ENCODE measurements at places on chromosomes 3 and 15.

DNA sequence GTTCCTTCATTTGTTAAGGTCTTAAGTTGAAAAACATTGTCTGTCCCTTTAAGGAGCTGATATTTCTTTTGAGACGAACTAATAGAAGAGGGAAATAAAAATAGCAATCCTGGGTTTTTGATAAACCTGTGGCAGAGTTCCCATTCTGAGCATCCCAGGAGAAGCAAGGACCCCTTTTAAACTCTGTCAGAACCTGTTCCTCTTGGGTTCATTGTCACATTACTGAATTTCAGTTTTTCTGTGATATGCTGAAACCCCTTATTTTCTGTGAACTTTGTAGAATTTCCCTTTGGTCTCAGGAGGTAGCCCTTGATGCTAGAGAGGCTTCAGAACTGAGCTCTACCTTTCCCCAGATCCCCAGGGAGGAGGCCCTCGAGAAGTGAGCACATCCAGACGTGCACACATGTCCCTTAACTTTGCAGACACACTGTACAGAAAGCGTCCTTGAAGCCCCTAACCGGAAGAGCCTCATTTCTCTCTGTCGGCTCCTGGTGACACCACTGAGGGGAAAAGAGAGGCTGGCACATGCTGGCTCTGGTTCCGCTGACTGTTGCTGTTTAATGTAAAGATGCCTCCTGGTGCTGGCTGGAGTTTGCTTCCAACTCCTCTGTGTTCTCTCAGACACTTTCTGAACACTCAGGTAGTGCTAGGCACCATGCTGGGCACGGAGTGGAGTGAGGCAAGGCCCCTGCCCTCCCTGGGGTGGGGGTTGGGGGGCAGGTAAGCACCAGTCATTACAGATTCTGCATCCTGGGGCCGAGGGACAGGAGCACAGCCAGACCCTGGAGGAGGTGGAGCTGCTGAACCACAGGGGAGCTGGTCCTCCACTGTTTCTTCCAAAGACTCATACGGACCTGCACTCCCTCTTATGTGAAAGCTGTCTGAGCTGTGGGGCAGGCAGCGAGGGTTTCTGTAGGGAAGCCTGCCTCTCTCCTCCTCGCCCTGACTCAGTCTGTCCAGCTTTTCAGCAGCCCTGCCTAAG lies 77.5 kb downstream of the CHDH start:
- DNase-seq, result no peak

- DNase-seq, result no peak
Observed at GRCh38 chr3:196737655-196738054, 2.0 kb upstream of the PAK2 start.

GRCh38 chr3:1700650-1701049 lies 398.0 kb upstream of the CNTN4 start:
- DNase-seq, result no peak

DNA sequence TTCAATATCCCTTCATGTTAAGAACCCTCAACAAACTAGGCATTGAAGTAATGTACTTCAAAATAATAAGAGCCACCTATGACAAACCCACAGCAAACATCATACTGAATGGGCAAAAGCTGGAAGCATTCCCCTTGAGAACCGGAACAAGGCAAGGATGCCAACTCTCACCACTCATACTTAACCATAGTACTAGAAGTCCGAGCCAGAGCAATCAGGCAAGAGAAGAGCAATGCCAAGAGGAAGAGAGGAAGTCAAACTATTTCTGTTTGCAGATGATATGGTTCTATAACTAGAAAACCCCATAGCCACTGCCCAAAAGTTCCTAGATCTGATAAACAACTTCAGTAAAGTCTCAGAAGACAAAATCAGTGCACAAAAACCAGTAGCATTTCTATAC lies 161.9 kb downstream of the UBE2E2 start:
- no peak for DNase-seq

GRCh38 chr3:57605683-57606082 lies 8.5 kb upstream of the ARF4 start:
- no peak for DNase-seq

GRCh38 chr3:24886501-24886900 lies 391.9 kb upstream of the THRB start:
- DNase-seq, result no peak

- DNase-seq, result no peak
Observed at GRCh38 chr15:80512726-80513660, 108.8 kb downstream of the ARNT2 start.

DNA sequence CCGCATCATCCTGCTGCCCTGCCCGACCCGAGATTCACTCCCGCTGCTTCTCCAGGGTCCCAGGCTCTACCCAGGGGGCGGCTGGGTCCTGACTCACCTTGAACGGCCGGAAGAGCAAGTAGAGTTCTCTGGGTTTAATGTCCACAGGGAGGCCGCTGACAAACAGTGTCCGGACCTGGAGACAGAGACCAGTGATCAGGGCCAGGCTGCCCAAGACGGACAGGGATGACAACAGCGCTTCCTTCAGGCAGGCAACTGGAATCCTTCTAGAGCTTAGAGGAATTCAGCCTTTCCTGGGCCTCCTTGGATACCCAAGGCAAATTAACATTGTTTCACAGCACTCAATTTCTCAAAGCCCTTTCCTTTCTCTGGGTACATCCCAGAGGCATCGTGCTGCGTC lies 23.9 kb downstream of the RBPMS2 start:
- DNase-seq, result no peak

- DNase-seq, result no peak
Observed at GRCh38 chr3:16461463-16462245, 51.8 kb downstream of the RFTN1 start.

DNA sequence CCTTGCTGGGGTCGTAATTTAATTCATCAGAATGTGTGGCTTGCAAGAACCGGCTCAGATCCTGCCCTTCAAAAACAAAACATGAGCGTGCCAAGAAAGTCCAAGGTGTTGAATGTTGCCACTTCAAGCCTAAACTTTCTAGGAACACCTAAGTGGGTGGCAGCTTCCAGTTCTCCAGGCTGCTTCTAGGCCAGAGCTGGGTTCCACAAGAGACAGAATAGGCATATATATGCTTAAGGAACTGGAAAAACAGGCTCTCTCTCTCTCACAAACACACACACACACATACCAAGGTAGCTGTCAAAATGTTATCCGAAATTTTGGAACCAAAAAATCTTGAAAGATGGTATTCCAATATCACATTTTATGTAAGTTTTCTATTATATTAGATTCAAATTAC lies 890 bp upstream of the ADIPOQ start:
- no peak for DNase-seq

Data from stimulated activated CD4-positive, alpha-beta T cell treated with anti-CD3 and anti-CD28 coated beads, Interleukin-1b, Interleukin-23, amount 100 ng/mL, for 4 hours (primary cell).